ENCODE measurements at places on chromosomes 5 and 9. TPM values are rescaled to one million over a fixed set of nuclear protein-coding genes. Genes with fewer than 3 reads are reported as not detected.

GPR150 gene
- total RNA-seq: 0.13 TPM

C5orf58 gene
- total RNA-seq: not detected

FXN gene
- 0.92 TPM for total RNA-seq

EFNA5 gene
- total RNA-seq: 18.2 TPM

ANKRD18B gene
- total RNA-seq: under 0.01 TPM

SH3TC2 gene
- 9.5 TPM for total RNA-seq

SOX30 gene
- not detected for total RNA-seq

TRPM6 gene
- total RNA-seq: not detected

ECSCR gene
- total RNA-seq: 13.7 TPM

BSPRY gene
- not detected for total RNA-seq

All from aortic smooth muscle cell (primary cell).